ENCODE measurements at places on chromosomes 5 and 9. TPM values are rescaled to one million over a fixed set of nuclear protein-coding genes. Genes with fewer than 3 reads are reported as not detected.

The ZNF354C gene
- 2.1 TPM for total RNA-seq

The RHOBTB3 gene
- 48.9 TPM for total RNA-seq

The LCN1 gene
- total RNA-seq, result not detected

The ADAMTS2 gene
- 0.98 TPM for total RNA-seq

The GABRA6 gene
- total RNA-seq, result not detected

The SRD5A1 gene
- total RNA-seq, result 32.1 TPM

The SMIM33 gene
- total RNA-seq, result not detected

The PHYKPL gene
- 6.6 TPM for total RNA-seq

The SYNPO gene
- total RNA-seq, result 7.3 TPM

The CTSV gene
- 45.5 TPM for total RNA-seq

The LHFPL2 gene
- total RNA-seq, result 12.4 TPM

The HNRNPA0 gene
- total RNA-seq, result 10.3 TPM

The OR1Q1 gene
- total RNA-seq, result not detected

The FOXD4 gene
- total RNA-seq, result 0.21 TPM

The FYB1 gene
- 3.6 TPM for total RNA-seq

The SH2D3C gene
- total RNA-seq, result not detected

The ABO gene
- 0.42 TPM for total RNA-seq

The RNF183 gene
- total RNA-seq, result 0.21 TPM

The TMEM167A gene
- 46.9 TPM for total RNA-seq

The ZDHHC11 gene
- 1.3 TPM for total RNA-seq

The FOXD4L3 gene
- total RNA-seq, result not detected

The DOCK8 gene
- total RNA-seq, result 0.71 TPM

The ZNF608 gene
- total RNA-seq, result 7.6 TPM

The CKMT2 gene
- not detected for total RNA-seq

The FAM200C gene
- total RNA-seq, result 2.8 TPM

The APBA1 gene
- total RNA-seq, result 0.65 TPM

The MEF2C gene
- total RNA-seq, result 0.42 TPM

The CCNG1 gene
- 88.4 TPM for total RNA-seq

The SLC34A3 gene
- 0.14 TPM for total RNA-seq

The CBY3 gene
- total RNA-seq, result not detected

The SOX30 gene
- total RNA-seq, result not detected

The MZB1 gene
- total RNA-seq, result not detected

The GABBR2 gene
- total RNA-seq, result 0.19 TPM

The SHOC1 gene
- 0.19 TPM for total RNA-seq

The ANKRD34B gene
- not detected for total RNA-seq

The NRG2 gene
- 0.05 TPM for total RNA-seq

The PPP3R2 gene
- not detected for total RNA-seq

The CARD9 gene
- total RNA-seq, result under 0.01 TPM

The PTGER4 gene
- total RNA-seq, result 10.8 TPM

The GABRA1 gene
- not detected for total RNA-seq
